Activated CD4-positive, alpha-beta T cell treated with anti-CD3 and anti-CD28 coated beads, Interleukin-2, Interleukin-6, amounts not matched to agents 100 ng/mL and 50 ng/mL, durations not matched to agents 16 hours and 8 hours (primary cell): ENCODE measurements at places on chromosomes 3 and 15.
A peak's percentile ranks its signal among the peaks of the same experiment; 100 is the strongest.

DNA sequence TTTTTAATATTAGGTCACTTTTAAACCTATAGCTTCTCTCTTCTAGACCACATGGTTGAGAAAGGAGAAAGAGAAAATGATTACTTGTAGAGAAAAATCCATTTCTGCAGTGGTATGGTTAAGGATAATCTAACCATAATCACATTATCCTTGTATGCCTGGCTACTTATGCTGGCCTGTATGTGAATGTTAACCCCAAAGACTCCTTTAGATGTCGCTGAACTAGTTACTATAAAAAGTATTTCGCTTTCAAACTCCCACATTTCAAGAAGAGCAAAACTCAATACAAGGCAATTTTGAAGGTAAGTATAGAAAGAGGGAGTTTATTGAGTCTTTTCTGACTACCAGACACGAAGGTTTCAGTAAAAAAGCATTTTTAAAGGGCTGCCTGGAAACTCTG lies 2.2 kb downstream of the KCTD6 start:
- DNase-seq, result no peak

- no peak for DNase-seq
Observed at GRCh38 chr3:174441588-174442301, 417.4 kb upstream of the NAALADL2 start.

- peak; percentile 50 for DNase-seq
Observed at GRCh38 chr15:85044251-85044853, 62.7 kb downstream of the PDE8A start.

DNA sequence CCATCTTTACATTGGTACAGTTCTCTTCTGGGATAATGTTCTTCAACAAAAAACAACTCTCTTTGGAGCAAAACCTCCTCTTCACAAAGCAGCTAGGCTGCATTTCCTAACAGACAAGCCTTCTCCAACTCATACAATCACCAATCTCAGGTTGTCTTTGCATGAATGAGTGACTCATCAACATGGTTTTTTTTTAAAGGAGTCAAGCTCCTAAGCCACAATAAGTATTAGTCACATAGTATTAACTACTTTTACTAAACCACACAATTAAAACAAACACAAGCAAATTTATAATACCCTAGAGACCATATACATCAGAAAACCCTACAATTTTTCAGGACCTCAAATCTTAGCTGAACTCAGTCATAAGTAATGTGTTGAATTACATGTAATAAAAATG lies 137.4 kb downstream of the TBC1D5 start:
- DNase-seq, result peak; percentile 32

DNA sequence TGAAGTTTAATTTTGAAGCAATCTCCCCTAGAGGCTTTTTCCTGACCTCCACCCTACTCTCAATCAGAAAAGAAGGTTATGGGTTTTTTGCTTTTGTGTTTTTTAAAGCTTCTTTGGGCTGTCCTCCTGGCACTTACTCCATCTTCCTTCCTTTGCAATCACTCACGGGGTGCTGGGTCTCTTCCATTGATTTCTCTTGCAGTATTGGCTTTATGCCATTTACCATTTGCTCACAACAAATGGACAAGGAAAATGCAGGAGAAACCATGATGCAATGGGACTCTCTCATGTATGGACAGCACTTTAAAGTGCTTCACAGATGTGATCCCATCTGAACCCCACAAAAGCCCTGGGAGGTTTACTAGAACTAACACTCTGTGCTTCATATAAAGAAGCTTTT lies 57.5 kb downstream of the SST start:
- DNase-seq, result no peak

GRCh38 chr3:46186471-46187340 lies 21.4 kb downstream of the CCR1 start:
- DNase-seq, result peak; percentile 36

DNA sequence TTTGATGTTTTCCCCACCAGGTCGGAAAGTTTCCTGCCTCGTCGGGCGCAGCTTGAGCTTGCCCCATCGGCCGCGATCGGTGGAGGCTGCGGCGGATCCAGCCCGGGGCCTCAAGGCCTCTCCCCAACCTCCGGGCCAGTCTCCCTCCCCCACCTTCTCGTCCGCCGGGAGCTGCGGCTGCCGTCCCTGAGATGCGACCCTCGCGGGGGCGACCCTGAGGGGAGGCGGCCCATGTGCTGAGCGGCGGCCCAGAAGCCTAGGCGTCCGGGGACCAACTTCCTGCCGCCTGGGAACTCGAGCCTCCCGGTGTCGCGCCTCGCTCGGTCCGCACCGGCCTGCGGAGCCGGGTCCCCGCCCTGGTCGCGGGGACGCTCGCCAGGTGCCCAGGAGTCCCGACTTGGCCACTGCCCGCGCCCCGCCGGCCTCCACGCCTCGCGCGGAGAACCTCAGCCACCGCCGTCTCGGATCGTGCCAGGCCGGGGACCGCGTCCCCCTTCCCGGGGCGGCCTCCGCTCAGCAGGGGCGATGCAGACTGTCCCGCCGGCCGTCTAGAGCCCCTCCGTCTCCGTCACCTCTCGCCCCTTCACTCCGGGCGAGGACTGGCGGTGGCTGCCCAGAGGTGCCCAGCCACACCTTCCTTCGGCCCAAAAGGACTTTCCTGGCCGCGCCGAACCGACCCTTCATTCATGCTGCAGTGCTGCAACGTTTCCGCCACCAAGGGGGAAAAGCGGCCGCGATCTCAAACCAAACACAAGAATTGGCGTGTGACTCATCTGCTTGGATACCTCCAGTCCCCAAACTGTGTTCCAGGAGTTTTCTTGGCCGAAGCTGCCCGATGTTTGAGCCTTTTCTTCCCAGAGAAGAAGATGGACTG lies 656 bp downstream of the SLMAP start:
- DNase-seq, result peak; percentile 48

DNA sequence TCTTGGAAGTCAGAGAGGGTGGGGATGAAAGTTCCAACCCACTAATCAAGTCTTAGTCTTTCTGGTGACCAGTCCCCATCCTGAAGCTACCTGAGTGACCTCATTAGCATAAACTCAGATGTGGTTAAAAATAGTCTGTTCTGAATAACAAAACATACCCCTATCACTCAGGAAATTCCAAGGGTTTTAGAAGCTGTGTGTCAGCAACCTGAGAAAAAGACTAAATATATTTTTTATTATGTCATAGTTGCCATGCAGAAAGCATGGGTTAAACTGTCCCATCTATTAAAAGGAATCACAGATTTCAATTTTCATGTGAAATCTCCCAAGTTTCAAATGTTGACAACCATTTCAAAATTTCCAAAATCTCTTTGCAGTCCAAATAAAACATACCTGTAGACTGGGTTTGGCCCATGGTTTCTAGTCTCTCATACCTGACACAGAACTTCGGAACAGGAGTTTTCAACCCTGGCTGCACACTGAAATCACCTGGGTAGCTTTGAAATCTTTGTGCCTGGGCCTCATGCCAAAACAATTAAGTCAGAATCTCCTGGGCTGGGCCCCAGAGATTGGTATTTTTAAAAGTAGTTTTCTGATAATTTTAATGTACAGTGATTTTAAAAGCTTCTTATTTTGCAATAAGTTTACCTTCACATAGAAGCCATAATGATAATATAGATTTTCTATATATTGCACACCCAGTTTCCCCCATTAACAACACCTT lies 476.3 kb downstream of the RBMS3 start:
- no peak for DNase-seq

DNA sequence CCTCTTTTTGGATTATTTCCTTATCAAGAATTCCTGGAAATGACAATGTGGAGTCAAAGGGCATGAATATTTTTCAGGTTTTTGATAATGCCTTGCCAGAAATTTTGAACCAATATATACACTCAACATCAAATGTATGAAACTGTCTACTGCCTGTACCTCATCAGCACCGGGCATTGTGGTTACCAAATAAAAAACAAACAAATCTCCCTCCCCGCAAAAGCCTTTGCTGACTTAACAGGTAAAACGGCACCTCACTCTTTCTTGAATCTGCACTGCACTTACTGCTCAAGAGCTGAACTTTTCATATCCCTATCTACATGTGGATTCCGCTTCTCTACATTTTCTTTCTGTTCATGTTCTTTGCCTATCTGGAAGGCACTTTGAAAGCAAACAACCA lies 134.5 kb upstream of the PRICKLE2 start:
- no peak for DNase-seq

DNA sequence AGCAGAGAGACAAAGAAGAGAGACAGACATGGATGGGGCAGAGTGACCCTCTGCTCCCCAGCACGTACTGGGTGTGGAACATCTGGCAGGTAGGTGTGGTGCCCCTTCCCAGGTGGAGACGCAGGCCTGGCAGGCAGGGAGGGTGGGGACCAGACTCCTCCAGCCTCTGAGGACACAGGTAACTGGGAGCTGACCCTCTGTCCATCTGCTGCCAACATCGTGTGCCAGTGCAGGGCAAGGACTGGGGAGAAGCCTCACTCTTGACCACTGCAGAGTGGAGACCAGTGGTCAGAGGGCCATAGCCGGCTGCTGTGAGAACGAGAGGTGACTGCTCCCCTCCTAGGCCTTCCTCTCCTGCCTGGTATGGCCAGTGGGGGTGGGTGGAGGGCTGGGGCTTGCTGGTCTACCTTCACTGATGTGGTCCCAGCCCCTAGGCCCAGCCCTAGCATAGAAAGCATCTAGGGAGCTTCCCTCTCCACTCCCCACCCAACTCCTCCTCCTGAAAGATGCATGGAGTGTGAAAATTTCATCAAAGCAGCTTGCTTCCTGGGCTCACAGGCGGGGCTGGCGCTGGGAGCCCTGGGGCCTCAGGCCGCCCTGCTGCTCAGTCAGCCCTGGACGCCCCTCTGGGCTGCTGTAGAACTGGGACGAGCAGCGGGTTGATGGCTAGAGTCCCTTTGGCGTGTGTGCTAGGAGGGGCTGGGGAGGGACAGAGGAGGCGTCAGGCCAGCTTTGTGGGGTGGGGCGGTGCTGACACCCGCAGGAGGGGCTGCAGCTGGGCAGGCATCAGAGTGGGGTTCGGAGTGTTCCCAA lies 90.3 kb downstream of the PLXNA1 start:
- DNase-seq, result no peak

DNA sequence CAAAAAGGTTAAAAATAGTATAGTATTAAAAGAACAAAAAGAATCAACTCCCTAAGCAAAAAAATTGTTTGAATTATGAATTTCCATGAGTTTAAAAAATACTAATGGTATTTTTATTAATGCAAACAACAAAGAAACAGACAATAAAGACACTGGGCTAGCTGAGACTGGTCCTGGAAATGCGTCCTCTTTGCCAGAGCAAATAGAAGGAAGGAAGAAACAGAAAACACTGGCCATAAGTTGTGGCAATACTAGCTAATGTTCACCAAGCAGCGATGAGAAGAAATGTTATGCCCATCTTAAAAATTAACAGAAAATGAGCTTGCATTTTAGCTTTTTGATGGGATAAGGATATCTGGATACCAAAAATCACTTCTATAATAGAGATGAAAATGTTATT lies 88.6 kb downstream of the TBL1XR1 start:
- no peak for DNase-seq

DNA sequence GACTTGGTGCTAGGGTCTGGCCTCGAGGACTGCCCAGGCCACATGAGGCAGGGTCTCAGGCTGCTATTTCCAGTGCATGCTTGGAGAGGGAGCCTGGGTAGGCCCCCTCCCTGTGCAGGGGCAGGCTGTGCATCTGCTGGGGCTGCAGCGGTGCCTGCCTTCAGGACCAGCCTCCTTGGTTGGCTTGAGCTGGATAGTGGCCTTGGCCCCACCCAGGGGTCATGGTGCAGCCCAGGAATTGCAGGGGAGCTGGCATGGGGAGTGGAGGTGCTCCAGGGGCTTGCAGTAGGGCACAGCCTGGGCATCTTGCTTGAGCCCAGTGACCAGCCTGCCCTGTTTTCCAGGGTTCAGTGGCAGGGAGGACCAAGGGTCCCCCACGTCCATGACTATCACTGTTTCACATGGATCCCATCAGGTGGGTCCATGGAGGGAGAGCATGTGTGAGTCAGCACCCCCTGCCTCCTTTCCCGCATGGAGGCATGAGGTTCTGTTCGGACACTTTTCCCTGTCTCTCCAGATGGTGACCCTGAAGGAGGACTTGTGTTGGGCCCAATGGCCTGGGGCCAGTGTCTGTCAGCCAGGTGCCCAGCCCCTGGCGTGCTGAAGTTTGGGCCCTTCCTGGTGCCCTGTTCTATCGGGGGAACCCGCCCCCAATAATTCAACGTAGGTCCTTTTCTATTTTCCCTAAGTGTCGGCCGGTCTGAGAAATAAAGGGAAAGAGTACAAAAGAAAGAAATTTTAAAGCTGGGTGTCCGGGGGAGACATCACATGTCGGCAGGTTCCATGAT lies 218.6 kb downstream of the SNRPN start:
- no peak for DNase-seq

- no peak for DNase-seq
Observed at GRCh38 chr3:139689708-139690228, 12.0 kb upstream of the NMNAT3 start.

- no peak for DNase-seq
Observed at GRCh38 chr15:70487387-70487740, 276.0 kb downstream of the UACA start.

DNA sequence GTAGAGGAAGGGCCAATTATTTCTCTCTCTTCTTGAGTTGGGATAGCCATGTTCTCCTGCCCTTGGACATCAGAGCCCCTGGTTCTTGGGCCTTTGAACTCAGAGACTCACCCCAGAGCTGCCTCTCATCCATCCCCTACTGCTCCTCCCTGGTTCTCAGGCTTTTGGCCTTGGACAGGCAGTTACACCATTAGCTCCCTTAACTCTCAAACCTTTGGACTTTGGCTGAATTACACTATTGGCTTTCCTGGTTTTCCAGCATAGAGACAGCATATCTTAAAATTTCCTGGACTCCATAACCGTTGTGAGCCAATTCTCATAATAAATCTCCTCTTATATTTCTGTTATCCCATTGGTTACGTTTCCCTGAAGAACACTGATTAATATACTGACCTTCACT lies 63.7 kb upstream of the CHL1 start:
- no peak for DNase-seq

DNA sequence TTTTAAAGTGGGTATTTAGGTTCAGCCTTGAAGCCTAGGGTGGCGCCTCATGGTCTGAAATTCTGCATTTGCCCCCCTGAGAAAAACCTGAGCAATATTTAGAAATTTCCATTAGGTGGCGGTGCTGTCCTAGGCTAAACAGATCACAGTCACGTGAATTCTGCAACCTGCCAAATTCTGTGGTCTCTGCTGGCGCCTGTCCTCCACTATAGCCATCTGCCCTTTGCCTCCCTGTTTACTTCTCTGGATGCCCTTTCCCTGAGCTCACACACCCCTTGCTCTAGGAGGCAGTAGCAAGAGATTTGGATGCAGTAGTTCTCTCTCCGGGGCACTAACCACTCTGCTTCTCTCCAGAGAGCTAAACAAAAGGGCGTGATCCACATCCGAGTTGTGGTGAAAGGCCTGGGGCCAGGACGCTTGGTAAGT lies 9.1 kb downstream of the MRPS11 start:
- DNase-seq, result peak; percentile 27

GRCh38 chr15:56654216-56654615 lies 79.1 kb downstream of the ZNF280D start:
- no peak for DNase-seq

- DNase-seq, result no peak
Observed at GRCh38 chr3:160044121-160044520, 55.5 kb downstream of the IL12A start.
